Activated B cell treated with CpG ODN at 0.5 μM for 24 hours (primary cell): ENCODE measurements at places on chromosomes 16 and 17.
A peak's percentile ranks its signal among the peaks of the same experiment; 100 is the strongest.

GRCh38 chr17:83196024-83196365, 116.6 kb downstream of the METRNL start:
- DNase-seq, result no peak

DNA sequence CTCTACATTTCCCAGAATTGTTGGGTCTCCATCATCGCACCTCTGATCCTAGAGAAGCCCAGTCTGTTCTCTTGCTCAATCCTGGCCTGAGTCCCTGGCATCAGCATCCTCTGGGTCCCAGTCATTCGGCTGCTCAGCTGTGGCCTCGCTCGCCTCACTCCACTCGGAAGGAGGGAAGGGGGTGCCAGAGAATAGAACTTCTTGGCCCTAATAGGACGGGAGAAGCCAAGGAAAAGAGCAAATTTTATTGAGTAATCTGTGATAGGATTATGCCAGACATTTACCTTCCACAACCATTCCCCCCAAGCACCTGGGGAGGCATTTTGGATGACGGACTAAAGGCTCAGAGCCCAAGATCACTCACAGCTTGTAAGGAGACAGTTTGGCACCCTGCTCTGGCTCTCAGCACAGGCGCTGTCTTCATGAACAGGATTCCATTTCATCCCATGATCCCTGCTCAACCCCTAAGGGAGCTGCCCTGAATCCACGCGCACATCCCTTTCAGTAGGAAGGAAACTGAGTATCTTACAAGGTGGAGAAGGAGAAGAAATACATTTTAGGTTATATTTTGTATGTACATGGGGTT, 498 bp upstream of the CLEC10A start:
- DNase-seq, result no peak

- peak; percentile 59 for DNase-seq
Observed at GRCh38 chr16:1331712-1332617, 1.5 kb upstream of the BAIAP3 start.

DNA sequence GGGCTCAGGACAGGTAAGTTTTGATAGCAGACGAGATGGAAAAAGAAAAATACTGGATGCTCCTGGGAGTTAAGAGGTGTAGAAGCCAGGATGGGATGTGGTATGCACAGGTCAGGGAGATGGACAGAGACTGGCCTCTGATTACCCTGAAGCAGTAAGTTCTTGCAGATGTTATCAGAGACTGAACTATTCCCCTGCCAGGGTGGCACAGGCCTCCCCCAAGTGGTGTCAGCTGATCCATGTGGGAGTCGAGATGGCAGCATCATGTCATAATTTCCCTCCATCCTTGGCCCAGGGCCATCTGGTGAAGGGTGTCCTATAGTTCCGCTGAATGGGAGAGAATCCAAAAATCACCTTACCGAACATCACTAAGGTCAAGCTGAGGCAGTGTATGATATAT, 14.1 kb upstream of the NKD1 start:
- no peak for DNase-seq

GRCh38 chr16:84565669-84566495, 52.0 kb downstream of the COTL1 start:
- no peak for DNase-seq

GRCh38 chr16:47884116-47884725, 271.6 kb downstream of the ABCC12 start:
- no peak for DNase-seq

GRCh38 chr17:48456589-48456988, 26.6 kb upstream of the SKAP1 start:
- no peak for DNase-seq

- no peak for DNase-seq
Observed at GRCh38 chr17:31877911-31878702, 19.1 kb upstream of the COPRS start.

- no peak for DNase-seq
Observed at GRCh38 chr16:51180719-51181502, 29.8 kb upstream of the SALL1 start.

GRCh38 chr16:84234321-84235241, 5.2 kb downstream of the KCNG4 start:
- DNase-seq, result no peak

- DNase-seq, result peak; percentile 12
Observed at GRCh38 chr17:74528491-74529199, 2.6 kb downstream of the CD300LB start.

- no peak for DNase-seq
Observed at GRCh38 chr17:3474212-3474611, 1.6 kb upstream of the ASPA start.

DNA sequence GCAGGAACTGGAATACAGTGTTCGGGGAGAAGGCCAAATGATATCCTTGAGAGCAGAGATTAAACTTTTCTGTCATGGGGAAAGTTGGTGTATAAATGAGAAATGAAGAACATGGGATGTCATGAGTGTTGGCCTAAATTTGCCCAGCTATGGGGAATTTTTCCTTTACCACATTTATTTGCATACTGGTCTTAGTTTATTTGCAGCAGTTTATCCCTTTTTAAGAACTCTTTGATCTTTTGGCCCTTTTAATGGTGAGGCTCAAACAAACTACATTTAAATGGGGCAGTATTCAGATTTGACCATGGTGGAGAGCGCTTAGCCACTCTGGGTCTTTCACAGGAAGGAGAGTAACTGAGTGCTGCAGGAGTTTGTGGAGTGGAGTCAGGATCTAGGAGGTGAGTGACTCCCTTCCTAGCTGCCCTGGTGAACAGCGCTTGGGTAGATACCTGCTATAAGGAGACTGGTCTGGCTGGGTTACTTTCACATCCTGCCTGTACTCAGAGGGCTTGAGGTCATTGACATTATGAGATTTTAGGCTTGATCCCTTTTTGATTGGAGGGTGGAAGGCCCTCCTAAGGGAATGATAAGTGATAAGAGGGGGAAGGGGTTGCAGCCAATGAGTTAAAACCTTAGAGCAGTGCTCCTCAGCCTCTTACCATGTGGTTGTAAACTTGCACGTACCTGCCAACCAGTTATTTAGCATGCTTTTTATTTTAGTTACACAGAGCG, 10.7 kb downstream of the PYCARD start:
- no peak for DNase-seq

- DNase-seq, result no peak
Observed at GRCh38 chr16:67246756-67247191, 507 bp downstream of the FHOD1 start.

- DNase-seq, result no peak
Observed at GRCh38 chr16:23920899-23921298, 85.1 kb downstream of the PRKCB start.

GRCh38 chr17:61072648-61073047, 327.0 kb upstream of the TBX2 start:
- no peak for DNase-seq

- no peak for DNase-seq
Observed at GRCh38 chr17:8141741-8142140, 10.5 kb downstream of the PER1 start.

GRCh38 chr17:4310354-4311060, 46.7 kb upstream of the ANKFY1 start:
- DNase-seq, result no peak

GRCh38 chr16:86297866-86298757, 212.2 kb upstream of the FOXF1 start:
- no peak for DNase-seq

DNA sequence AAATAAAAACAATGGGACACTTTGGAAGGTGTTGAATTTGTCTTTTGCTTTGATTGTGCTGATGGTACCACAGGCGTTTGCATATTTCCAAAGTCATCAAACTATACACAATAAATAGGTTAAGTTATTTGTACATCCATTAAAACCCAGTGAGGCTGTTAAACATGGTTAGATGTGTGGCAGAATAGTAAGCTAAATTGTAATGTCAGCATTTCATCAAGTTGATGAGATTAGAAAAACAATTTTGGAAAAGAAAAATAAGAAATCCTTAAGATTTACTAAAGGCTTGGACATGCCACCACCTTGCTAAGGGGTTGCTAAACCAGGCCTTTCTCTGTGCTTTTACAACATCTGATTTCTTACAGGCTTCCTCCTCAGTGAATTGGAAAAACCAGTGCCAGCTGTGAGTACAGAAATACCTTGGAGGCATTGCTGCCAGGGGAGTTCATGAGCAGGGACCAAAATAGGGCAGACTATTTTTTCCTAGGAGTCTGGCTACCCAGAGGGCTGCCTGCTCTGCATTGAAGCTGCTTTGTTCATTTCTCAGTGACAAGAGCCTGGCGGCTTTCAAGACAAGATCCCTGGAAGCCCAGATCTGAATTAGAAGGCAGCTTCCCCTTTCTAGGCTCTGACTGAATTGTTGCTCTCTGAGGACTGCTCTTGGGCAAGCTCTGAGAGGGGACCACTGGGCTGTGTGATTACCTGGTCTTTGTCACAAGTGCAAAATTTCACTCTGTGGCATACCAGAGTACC, 43.4 kb upstream of the CA10 start:
- no peak for DNase-seq

DNA sequence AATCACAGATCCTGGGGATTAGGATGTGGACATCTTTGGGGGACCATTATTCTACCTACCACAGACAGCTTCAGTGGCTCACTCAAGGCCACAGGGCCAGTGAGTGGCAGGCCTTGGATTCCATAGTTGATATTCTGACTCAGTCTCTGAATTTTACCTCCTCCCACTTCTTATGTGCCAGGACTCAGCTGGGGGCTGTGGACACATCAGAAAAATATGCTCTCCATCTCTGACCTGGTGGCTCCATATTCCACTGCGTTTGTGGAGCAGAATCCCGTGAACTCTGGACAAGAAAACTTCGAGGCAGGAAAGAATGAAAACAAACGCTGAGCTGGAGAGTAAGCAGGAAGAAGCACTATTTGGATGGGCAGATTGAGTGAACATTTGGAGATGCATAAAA, 301.8 kb upstream of the MAF start:
- DNase-seq, result no peak

DNA sequence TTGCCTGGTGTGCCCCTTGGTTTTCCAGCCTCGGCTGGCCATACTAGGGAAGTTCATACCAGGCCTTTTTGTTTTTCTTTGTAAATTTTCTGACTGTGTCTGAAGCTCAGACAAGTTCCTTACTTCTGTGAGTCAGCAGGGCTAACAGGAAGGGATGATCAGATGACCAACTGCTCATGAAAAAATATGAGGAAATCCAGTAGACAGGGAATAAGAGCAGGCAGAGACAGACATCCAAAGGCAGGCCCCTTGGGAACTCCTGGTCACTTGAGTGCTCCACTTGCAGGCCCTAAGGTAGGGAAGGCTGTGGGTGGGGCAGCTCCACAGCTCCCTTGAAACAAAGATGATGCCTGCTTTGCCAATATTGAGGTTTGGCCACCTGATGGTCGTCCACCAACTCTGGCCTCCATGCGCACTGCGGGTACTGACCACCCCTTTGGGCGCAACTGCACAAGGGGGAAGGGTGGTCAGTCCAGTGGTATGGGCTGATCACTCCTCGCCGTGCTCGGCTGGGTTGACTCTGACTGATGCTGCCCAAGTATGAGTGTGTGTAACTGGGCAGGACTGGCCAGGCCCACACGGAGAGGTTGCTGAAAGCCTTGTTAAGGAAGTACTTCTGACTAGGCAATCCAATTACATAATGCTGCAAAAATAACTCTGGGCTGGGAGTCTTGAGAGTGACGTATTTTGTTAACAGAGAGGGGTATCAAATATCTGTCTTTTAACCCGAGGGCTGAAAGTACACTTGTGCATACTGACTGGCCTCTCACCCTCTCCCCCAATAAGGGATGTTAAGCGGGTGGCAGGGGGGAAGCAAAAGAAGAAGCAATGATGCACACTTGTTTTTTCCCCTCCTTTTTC, 20.8 kb upstream of the ZFHX3 start:
- DNase-seq, result no peak

GRCh38 chr17:74875977-74876593, 3.3 kb upstream of the FDXR start:
- no peak for DNase-seq

DNA sequence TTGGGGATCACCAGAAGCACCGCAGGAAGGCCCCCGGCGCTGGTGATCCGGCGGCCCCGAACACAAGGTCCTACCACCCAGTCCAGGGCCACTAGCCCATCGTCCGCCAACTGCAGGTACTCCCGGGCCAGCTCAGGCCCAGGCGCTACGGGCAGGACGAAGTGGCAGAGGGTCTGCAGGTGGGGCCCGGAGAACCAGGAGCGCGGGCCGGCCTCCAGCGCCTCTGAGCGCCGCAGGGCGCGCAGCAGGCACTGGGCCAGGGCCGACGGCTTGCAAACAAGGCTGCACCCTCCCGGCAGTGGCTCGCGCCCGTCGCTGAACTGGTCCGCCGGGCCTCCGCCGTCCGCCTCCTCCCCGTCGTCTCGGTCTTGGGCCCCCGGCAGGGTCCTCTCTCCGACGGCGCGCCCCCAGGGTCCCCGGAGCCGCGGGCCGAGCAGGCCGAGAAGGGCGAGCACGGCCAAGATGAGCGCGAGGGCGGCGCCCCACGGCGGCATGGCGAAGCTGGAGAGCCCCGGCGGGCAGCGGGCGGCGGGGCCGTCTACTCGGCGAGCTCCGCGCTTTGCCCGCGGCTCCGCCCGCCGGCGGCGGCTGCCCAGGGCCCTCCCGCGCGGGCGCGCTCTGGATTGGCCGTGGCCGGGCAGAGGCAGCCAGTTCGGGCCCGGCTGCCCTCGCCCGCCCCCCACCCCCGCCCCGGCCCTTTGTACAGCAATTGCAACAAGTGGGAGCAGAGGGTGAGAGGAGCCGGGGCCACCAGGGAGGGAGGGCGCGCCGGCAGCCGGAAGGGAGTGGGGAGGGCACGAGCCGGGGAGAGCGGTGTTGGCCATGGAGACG, at the start of gene ABHD15:
Gene ABHD15 (minus strand): TSS at position 565 of the 831 bp plus-strand sequence. CDS start 71 bp downstream, at position 494.
- peak; percentile 72 for DNase-seq

GRCh38 chr16:48106446-48106845, 49.3 kb downstream of the ABCC12 start:
- no peak for DNase-seq

- DNase-seq, result no peak
Observed at GRCh38 chr17:63365366-63366240, 80.5 kb downstream of the CYB561 start.

DNA sequence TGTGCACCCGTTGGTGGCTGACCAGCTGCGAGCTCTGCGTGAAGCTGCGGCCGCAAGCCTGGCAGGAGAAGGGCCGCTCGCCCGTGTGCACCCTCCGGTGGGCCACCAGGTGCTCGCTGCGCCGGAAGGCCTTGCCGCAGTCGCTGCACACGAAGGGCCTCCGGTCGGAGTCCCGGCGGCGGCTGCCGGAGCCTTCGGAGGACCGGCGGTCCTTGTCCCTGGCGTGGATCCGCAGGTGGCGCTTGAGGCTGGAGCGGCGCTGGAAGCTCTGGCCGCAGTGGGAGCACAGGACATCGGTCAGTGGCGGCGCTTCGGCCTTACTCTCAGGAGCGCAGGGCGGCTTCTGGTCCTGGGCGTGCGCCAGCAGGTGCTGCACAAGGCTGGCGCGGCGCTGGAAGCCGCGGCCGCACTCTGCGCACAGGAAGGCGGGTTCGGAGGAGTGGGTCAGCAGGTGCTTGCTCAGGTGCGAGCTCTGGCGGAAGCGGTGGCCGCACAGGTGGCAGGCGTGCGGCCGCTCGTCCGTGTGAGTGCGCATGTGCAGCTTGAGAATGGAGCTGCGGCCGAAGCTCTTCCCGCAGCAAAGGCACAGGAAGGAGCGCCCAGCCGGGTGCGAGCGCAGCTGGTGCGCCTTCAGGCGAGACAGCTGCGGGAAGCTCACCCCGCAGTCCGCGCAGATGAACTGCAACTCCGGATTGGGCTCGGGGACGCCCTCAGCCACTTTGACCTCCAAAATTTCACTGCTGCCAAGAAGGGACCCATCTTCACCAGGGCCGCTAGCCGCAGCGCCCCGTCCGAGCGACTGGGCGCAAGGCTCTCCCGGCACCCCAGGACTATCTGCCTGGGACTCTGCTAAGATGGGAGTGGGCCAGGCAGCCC, 9.1 kb downstream of the ZSCAN10 start:
- DNase-seq, result no peak

GRCh38 chr17:19424934-19425868, 14.2 kb downstream of the RNF112 start:
- DNase-seq, result no peak

- DNase-seq, result no peak
Observed at GRCh38 chr16:30569281-30569680, 2.2 kb downstream of the ZNF688 start.
